ENCODE measurements at places on chromosomes 7 and 10.

- no peak for DNase-seq
These were observed 195.0 kb downstream of the RELN start for GRCh38 chr7:103794424-103794823.

DNA sequence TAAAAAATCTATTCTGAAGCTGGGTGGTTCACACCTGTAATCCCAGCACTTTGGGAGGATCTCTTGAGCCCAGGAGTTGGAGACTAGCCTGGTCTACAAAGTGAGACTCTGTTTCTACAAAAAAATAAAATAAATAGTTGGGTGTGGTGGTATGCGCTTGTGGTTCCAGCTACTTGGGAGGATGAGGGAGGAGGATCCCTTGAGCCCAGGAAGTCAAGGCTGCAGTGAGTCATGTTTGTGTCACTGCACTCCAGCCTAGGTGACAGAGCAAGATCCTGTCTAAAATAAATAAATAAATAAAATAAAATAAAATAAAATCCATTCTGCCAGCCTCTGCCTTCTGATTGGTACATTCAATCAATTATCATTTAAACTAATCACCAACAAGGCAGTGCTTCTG lies 17.5 kb downstream of the ZNF33A start:
- no peak for DNase-seq

GRCh38 chr7:55838595-55838994 lies 24.0 kb downstream of the SEPTIN14 start:
- DNase-seq, result no peak

DNA sequence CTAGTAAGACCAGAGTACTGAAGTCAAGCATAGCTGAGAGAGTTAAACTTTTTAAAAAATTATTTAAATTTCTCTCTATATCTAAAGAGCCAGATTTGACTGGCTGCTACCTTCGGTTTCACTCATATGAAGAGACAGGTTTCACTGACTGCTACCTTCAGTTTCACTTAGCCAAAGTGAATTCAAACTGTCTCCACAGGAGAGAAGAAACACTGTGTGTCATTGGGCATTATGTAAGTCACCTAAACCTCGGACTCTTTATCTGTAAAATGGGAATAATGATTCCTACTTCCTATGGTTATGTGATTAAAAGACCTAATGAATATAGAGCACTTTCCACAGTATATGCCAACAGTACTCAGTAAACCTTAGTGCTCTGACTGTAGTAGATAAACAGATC lies 41.6 kb upstream of the MET start:
- no peak for DNase-seq
